Fibroblast of skin of right quadriceps (primary cell): ENCODE measurements at places on chromosomes 4 and X.

DNA sequence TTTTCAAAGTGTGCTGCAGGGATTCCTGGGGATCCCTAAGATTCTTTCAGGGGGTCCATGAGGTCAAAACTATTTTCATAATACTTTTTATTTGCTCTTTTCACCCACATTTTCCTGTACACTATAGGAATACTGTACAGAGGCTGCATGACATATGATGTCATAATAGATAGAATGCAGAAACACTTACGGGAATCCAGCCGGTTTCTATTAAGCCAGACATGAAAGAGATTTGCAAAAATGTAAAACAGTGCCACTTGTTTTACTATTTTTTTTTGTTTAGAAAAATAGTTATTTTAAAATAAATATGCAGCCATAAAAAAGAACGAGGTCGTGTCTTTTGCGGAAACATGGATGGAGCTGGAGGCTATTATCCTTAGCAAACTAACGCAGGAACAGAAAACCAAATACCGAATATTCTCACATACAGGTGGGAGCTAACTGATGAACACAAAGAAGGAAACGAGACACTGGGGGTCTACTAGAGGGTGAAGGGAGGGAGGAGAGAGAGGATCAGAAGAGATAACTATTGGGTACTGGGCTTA is 5.0 kb downstream of the ZFX start:
- DNase-seq = peak; percentile 38

- DNase-seq = peak; percentile 23
These were observed 17.6 kb downstream of the TRIM61 start for GRCh38 chr4:164959896-164960295.

GRCh38 chr4:77148078-77148477 is 8.9 kb upstream of the CCNG2 start:
- DNase-seq = no peak

- DNase-seq = peak; percentile 39
These were observed 42.8 kb upstream of the CHRNA9 start for GRCh38 chr4:40292313-40292759.

GRCh38 chr4:61275241-61275640 is 75.1 kb downstream of the ADGRL3 start:
- no peak for DNase-seq

DNA sequence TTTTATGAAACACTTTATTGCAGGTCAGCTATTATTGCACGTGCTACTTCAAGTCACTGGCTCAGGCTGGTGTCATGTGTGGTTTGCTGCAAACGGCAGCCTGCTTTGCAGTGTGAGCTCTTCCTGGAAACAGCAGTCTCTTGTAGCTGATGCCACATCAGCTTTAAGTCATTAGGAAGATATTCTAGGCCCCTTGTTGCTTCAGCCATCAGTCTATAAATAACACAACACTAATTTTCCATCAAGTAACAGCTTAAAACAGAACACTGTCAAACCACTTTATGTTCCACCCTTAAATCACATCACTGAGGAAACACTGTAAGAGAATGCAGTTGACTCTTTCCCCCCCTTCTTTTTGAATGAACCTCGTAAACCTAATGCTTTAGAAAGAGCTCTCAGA is 93.8 kb downstream of the GATB start:
- peak; percentile 79 for DNase-seq

DNA sequence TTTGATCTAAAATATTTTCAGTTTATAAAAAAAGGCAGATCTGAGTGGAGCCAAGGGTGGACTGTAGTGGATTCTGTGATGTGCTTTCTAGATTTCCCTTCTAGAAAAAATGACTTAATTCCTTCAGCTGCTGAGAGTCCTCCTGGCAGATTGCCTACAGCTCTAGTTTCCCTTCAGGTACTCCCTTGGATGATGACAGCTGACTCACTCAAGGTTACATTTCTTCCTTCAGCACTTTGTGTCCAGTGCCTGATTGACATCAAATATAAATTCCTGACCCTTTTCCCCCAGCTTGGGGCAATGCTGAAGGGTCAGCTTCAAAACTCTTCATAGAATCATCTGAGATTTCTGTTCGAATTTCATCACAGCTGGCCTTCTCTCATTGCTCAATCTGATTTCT is 161.7 kb downstream of the EMCN start:
- DNase-seq = peak; percentile 3

DNA sequence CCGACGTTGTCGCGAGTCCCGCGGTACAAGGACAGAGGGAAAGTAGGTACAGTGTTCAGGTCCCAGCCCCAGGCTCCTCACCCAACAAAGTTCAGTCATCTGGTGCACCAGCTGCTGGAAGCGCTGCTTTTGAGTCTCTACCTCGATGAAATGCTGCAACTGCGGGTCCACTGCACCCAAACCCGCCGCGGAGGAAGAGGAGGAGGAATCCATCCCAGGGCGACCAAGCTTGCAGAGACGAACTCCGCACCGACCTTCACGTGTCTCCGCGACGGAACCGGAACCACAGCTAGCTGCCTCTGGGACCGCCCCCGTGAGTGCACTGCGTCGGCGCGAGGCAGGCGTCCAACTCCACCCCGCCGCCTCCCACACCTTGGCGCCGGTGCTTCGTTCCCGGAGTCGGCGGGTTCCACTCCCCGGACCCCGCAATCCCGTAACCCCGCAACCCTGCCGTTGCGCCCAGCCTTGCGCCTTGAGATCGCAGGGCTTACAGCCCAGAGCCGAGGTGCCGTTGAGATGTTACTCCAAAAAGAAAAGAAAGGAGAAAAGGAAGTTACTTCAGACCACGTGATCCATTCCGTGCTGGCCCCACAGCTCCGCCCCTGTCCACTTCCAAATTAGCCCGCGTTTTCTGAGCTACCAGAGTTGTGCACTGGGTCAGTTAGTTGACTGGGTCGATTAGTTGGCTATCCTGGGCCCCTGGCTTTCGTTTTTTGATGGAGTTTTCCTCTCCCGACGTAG is at the start of gene TIMM8A:
TSS of gene TIMM8A (minus strand) at position 291 of the 741 bp plus-strand sequence. CDS start at position 213, 78 bp downstream.
- peak; percentile 63 for DNase-seq

DNA sequence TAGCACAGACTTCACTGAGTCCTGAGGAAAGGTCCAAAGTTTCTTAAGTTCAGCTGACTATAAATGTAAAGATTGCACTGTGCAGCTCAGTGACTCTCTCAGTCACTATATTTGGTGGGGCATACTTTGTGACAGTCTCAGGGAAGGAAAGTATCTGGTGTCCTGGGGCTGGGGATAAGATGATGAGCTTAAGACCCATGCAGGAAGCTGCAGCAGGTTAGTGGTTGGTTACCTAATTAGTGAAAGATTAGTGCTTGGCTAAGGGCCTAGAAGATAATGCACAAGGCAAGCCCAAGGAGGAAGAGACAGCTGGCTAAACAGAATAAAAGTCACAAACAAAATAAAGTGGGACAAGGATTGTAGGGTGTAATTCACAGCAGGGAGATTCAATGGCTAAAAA is 25.4 kb upstream of the SLITRK4 start:
- DNase-seq = no peak

DNA sequence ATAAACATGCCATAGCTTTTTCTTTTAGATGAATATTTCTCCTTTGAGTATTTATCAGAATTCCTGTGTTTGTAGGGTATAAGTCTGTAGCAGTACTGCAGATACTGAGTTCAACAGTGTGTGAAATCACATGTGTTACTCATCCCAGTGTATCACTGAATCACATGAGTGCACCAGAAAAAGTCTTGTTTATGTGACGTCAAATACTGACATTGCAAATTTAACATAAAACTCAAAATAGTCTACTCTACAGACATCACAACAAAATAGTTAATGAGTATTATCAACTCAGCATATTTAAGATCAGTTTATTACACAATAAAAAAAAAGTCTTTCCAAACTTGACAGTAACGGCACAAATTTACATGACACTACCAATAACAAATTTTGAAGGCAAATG is 221.3 kb downstream of the DCTD start:
- peak; percentile 7 for DNase-seq

DNA sequence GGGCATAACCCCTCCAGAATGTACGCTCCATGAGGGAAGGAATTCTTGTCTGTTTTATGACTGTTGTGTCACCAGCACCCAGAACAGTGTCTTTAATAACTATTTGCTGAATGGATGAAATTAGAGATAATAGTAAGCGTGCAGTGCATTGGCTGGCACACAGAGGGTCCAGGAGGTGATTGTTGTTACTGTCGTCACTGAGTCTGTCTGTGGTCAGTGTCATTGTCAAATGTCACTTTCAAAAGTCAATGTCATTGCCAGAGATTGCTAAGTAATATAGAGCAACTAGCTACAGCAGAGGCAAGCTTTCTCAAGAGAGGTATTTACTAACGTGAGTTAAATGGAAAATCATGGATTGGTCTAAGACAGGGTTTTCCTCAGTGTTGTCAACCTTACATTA is 70.7 kb downstream of the ARHGEF38 start:
- DNase-seq = no peak

- DNase-seq = peak; percentile 74
These were observed 102.5 kb upstream of the MID1 start for GRCh38 chrX:10722851-10723250.

DNA sequence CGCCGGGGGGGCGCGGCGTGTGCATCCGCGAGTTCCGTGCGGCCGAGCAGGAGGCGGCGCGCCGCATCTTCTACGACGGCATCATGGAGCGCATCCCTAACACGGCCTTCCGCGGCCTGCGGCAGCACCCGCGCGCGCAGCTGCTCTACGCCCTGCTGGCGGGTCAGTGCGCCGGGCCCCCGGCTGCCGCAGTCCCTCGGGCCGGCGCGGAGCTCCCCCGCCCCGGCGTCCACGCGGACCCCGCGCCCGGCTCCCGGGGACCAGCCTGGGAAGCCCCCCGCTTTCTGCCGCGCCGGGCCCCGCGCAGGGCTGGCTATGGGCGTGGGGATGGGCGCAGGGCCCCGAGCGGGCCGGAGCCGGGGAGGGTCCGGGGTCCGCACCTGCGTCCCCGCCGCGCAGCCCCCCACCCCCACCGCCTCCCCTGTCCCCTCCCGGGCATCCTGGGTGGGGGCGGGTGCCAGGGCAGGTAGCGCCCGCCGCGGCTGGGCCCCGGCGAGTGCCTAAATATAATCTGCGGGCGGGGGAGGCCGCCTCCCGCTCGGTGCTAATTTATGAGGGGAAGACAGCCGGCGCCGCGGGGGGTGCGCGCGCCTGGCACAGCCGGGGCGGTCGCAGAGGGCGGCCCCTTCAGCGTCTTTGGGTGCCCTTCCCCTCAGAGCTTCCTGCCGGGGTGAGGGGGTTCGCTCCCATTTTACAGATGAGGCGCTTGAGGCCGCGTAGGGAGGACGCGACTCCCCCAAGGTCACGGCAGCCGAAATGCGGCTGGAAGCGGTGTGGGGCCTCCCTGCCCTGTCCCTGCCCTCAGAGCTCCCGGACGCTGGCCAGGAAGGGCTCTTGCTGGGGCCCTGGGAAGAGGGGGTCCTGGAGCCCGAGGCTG is 837 bp downstream of the NAT8L start:
- DNase-seq = no peak

GRCh38 chr4:129342819-129343408 is 247.0 kb downstream of the C4orf33 start:
- peak; percentile 82 for DNase-seq

- peak; percentile 59 for DNase-seq
These were observed at the start of gene AR for GRCh38 chrX:67543818-67544217. AR (plus strand) TSS chrX:67544021; CDS start chrX:67545147, 1,126 bp downstream.

DNA sequence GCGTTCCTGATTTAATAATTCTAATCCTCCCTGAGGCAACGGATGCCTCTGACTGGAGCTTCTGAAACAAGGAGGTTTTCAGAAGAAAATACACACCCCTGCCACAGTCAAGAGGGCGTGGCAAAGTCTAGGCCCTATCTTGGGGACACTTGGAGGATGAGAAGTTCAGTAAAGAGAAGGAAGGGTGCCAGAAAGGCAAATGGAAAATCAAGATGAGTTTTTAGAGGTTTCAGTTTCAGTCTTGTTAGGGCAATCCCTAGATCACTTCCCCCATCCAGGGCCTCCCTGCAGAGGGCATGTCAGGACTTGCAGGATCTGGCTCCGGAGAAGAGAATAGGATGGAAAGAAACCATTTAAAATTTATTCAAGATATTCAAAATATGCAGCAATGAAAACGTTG is 28.5 kb upstream of the FGF2 start:
- DNase-seq = peak; percentile 91

DNA sequence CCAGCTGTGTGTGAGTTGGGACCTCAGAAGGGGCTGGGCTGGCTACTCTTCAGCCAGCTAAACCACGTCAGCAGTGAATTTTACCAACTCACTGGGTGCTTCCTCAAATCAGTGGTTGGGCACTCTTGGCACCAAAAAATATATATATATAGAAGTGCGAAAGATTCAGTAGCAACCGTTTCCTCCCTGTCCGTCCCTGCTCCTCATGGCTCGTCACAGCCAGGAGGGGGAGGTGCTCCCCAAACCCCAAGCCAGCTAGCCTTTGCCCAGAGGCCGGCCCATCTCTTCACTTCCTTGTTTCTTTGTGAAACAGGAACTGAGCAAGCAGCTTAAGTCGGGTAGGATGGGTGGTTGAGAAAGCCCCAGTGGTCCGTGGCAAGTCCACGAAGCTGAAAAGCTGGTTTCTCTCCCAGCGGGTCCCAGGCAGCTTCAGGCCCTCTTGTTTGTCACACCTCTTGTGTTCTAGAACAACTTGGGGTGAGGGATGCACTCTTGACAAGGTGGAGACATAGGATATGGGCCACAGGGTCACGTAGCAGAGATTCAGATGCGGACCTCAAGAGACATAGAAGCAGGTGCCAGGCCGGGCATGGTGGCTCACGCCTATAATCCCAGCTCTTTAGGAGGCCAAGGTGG is 6.8 kb upstream of the SASH3 start:
- DNase-seq = no peak

DNA sequence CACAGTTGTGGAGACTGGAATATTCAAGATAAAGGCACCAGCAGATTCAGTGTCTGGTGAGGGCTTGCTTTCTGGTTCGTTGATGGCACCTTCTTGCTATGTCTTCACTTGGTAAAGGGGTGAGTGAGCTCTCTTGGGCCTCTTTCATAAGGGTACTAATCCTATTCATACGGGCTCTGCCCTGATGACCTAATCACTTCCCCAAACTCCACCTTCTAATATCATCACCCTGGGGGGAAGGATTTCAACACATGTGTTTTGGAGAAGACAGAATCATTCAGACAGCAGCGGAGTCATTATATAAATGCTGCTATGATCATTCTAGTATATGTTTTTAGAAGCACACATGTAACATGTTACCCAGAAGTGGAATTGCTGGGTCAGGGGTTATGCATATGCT is 295.3 kb upstream of the CTSO start:
- DNase-seq = no peak

- no peak for DNase-seq
These were observed 38.6 kb downstream of the TSC22D3 start for GRCh38 chrX:107736781-107737531.

- DNase-seq = no peak
These were observed 269.2 kb upstream of the NRK start for GRCh38 chrX:105553118-105553517.

- no peak for DNase-seq
These were observed 39.8 kb downstream of the IRF2 start for GRCh38 chr4:184434501-184435066.

DNA sequence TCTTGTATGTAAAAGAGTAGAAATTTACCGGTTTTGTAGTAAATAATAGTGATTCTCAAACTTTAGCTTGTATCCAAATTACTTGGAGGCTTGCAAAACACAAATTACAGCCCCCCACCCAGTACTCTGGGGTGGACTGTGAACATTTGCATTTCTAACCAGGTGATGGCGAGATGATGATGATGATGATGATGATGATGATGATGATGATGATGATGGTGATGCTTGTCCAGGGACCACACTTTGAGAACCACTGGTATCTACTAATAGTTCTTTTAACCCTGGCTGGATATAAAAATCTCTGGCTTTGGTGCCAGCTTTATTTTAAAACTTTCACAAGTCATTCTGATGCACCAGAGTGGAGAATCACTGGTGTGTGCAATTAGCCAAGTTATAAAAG is 96.3 kb downstream of the MRPL1 start:
- no peak for DNase-seq

GRCh38 chr4:6044805-6045204 is 26.6 kb upstream of the C4orf50 start:
- DNase-seq = no peak
